ENCODE measurements at places on chromosomes 7 and 10.

- no peak for DNase-seq
These were observed 768 bp downstream of the CHCHD2 start for GRCh38 chr7:56105508-56105907.

- DNase-seq = no peak
These were observed 18.6 kb downstream of the AKR1C2 start for GRCh38 chr10:4984971-4985594.

GRCh38 chr7:55019191-55019690 is 424 bp downstream of the EGFR start:
- no peak for DNase-seq

DNA sequence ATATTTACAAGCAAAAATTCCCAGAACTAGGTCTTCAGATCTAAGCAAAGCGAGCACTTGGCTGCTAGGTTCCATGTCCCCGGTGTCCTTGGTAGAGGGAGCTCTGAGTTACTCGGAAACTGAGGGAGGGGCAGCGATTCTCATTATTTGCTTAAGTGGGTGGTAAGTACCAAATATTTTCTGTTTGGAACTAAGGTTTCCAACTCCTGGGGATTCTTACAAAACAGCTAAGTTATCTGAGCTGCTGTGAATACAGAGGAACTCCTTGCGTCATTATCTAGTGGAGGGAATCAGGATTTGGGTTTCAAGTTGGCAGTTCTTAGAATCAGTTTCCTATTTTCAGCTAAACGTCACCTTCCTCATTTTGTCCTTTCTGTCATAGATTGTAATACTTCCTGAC is 76.8 kb upstream of the IKZF1 start:
- no peak for DNase-seq

DNA sequence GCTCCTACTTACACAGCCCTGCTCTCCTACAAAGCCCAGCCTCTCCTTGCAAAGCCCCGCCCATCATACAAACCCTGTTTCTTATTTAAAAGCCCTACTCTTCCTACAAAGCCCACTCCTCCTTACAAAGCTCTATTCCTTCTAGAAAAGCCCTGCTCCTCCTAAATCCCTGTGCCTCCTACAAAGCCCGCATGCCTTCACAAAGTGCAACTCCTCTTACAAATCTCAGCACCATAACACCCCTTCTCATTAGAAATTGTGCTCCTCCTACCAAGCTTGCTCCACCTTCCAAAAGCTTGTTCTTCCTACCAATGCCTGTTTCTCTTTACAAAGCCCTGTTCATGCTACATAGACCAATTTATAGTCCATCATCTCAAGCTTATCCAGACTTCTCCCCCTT is 66.1 kb downstream of the PCGF5 start:
- no peak for DNase-seq

DNA sequence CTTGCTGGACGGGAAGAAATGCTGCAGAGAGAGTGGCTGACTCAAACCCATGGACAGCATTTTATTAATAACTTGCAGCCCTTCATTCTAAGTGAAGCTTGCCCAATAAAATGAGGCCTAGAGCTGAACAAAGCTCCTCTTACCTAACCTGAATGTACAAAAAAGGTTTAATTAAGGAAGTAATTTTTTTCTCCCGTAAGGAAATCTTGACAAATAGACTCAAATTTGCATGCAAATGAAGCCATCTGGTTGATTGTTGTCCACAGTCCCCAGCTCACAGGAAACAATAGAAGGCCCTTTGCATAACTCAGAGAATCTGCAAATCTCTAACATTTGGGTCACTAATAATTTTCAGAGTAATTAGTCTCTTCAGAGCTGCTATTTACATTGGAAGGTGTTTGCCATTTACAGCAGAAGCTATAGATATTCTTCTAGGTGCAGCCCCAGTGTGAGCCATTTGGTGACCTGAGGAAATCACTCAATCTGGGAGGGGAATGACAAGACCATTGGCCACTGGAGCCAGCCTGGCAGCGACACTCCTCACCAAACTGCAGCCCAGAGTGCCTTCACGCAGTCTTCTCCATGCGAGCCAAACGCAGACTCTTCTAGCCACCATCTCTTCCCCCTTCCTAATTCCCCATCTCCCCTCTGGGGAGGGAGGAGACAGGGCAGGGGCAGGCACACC is 483.0 kb upstream of the C7orf33 start:
- DNase-seq = no peak

DNA sequence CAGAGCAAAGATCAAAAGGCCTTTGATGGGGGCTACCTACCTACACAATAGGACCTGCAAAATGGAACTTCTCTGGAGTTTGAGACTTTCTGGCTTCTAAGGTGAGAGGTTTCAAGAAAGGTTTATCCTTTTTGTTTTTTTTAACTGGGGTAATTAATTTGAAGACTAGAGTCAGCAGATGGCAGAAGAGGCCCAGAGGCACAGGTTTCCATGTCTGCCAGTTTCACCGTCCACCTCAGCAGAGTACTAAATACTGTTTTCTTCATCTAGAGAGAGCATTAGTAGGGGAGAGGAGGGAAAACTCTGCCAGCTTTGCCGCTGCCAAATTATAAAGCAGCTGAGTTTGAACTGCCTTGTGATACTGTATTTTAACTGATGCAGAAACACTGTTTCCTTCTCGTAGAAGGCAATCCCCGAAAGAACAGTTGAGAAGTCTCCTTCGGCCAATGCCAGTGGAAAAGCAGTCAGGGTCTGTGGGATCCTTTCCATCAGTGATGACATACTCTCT is 138.7 kb downstream of the SLC25A13 start:
- DNase-seq = no peak

GRCh38 chr7:112157072-112157471 is 49.1 kb downstream of the DOCK4 start:
- DNase-seq = no peak

DNA sequence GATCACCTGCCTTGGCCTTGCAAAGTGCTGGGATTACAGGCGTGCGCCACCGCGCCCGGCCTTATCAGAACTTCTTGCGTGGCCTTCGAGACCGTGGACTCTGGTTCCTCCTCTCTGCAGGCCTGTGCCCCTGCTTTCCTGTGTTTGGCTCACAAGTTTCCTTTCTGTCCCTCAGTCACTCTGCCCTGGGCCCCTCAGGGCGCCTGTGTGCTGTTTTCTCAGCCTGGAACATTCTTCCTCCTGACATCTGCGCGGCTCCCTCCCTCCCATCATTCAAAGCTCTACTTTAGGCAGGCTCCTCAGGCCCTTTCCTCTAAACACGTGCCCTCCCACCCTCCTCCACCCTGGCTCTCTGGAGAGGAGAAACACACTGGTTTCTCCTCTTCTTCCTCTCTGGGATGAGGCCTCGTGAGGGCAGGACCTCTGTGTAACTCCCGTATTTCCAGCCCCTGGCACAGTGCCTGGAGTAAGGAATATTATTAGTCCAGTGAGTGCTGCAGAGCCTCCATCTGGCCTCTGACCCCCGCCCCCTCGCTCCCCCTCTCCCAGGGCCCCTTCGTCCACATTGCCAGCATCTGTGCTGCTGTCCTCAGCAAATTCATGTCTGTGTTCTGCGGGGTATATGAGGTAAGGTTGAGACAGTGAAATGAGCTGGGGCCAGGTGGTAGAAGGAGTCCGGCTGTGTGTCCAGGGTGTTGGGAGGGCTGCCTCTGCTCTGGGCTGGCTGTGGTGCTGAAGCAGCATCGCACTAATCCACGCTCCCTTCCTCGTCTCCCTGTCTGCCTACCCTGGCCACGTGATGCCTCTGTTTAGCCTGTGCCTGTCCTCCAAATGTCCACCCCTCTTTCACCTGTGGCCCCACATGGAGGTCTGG is 7.1 kb downstream of the CLCN1 start:
- DNase-seq = no peak

- no peak for DNase-seq
These were observed 26.5 kb upstream of the ENTPD1 start for GRCh38 chr10:95729323-95730055.

DNA sequence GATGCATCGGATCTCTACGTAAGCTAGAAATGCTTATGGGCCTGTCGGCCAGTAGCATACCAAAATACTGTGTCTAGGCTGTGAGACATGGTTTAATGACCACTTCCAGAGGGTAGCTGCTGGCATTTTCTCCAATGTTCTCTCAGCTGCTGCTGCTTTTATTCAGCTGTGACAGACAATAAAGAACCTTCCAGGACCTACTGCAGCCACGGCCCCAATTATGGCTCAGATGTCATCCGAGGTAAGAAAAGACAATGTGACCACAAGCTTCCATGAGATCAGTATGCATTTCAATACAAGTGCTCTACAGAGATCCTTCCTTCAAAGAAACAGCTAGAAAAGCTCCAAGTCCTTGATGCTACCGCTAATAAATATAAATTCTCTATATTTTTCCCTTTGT is 256.2 kb downstream of the SDHAF3 start:
- DNase-seq = no peak

DNA sequence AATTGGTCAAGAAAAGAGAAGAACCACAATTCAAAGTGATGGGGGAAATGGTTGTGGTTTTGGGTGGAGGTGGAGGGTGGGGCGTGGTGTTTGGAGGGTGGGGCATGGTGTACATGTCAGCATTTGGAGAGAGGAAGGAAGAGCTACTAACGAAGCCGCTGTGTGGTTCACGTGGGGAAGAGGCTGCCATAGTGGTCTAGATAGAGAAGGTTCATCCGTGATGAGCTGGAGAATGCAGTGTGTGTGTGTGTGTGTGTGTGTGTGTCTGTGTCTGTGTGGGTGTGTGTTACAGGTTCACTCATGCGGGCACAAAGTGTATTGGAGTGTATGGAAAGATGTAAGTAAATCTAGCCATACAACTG is 6.1 kb upstream of the VCL start:
- DNase-seq = peak; percentile 37

GRCh38 chr7:43921423-43921822 is 4.8 kb upstream of the UBE2D4 start:
- no peak for DNase-seq

DNA sequence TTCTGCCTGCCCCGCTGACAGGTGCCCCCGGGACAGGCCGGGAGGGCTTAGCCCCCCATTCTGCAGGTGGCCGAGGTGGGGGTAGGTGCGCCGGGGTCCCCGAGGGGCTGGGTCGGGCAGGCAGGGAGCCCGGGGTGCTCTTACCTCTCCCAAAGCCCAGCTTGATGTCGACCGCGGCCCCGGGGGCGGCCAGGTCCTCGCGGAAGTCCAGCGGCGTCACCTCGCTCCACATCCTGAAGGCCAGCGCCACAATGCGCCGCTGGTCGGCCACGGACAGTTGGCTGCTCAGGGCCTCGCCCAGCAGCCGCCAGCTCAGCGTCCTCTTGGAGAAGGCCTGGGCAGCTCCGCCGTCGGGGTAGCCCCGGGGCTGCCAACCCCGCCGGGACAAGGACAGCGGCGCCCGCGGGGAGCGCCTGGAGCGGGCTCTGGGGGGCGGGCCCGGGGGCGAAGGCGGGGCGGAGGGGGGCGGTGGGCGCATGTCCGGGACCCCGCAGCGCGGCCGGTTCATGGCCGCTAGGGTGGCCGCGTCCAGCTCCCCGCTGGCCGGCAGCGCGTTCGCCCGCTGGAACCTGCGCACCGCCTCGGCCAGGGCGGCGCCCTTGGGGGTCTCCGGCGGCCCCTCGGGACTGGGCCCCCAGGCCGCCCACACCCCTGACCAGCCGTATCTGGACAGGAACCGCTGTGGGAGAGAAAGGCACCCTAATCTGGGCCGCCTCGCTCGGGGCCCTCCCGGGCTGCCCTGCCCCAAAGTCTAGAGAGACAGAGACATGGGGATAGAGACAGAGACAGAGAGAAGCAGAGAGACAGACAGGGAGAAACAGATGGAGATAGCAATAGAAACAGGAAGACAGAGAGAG is 1.7 kb downstream of the MMP21 start:
- no peak for DNase-seq

- no peak for DNase-seq
These were observed 99.4 kb downstream of the CCDC3 start for GRCh38 chr10:12902135-12902572.

DNA sequence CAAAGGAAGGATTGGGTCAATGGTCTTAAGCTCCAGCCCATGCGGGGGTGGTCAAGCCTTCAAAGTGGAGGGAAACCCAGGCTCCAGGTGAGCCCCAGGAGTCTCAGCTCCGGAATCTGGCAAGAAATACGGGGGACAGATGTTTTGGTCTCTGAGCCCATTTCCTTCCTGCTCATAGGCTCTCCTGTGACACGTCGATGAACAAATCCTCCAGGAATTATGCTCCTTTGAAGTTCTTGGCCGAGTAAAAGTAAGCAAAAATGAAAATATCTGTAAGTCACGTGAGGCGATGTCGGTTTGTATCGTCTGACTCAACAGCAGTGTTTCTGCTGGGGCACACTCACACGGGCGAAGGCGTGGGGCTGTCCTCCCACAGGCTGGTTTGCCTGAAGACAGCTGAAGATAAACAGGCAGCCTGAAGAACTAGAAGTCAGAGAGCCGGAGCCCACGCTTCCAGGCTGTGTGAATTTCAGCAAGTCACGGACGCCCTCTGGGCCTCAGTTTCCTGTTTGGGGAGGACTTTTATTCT is 52.6 kb upstream of the SMNDC1 start:
- DNase-seq = no peak

GRCh38 chr7:75531359-75531821 is 39.3 kb downstream of the SPDYE5 start:
- no peak for DNase-seq

DNA sequence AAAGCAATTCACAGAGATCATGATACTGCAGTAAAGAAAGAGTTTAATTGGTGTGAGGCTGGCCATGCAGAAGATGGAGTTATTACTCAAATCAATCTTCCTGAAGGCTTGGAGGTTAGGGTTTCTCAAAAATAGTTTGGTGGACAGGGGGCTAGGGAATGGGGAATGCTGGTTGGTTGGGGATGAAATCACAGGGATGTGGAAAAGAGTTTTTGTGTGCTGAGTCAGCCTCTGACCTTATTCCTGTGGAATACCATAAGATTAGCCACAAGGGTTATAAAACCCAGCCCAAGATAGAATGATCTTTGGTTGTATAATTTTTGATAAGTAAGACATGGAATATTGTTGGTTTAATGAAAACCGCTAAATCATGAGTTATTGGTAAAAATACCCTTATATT is 764.3 kb downstream of the TYW1 start:
- no peak for DNase-seq

DNA sequence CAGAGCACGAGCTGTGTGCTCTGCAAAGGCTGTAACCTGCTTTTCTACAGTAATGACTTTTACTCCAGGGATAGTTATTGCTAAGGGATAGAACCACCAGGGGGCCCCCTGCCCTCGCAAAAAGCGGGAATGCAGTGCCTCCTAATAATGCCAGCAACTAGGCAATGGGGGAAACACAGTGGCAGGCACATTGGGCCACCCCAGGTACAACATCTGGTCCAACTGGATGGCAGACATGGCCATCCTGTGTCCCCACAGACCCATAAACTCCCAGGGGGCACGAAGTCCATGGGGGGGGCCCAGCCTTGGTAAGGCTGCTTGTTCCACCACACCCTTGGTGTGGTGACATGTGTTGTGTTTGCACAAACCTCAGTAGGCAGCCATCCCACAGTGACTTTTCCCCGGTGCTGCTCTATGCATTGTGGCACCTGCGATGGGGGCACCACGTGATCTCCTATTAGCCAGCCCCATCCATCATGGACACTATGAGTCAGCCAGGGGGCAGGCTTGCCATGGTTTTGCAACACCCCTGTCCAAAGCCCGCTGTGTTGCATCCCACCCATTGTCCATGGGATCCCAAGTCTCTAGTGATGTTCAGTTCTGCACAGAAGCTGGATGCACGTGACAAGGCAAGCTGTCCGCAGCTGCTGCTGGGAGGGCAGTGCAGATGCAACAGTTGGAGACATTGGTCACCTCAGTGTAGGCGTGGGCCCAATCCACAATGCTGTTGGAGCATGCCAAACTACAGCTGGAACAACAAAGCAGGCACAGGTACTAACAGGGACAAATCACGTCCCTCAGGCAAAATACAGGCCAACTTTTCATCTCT is 84.0 kb downstream of the ANLN start:
- no peak for DNase-seq

- DNase-seq = no peak
These were observed 11.6 kb downstream of the MLXIPL start for GRCh38 chr7:73612598-73613269.

Data from stimulated activated CD4-positive, alpha-beta T cell treated with anti-CD3 and anti-CD28 coated beads, TNF-alpha, amount 100 ng/mL, for 4 hours (primary cell).